Glomerular endothelial cell (primary cell): ENCODE measurements at places on chromosomes 2 and 18. TPM values are rescaled to one million over a fixed set of nuclear protein-coding genes. Genes with fewer than 3 reads are reported as not detected.

DNA sequence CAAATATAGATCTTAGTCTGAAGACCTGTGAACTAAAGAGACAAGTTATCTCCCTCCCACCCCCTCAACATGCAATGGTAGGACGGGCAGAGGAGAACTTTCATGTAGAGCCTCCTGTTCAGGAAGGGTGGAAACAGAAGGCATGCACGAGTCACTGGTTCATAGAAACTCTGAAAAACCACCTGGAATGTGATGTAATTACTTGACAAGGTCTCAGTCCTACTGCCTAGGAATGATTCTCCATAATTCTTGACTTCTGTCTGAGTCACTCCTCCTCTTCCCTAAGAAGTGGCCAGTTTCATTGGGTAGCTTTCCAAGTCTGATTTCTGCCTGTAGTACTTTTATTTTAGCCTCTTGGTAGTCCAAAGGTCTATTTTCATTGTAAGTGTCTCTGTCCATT, 277.3 kb downstream of the PTPRM start:
- no peak for DNase-seq

DNA sequence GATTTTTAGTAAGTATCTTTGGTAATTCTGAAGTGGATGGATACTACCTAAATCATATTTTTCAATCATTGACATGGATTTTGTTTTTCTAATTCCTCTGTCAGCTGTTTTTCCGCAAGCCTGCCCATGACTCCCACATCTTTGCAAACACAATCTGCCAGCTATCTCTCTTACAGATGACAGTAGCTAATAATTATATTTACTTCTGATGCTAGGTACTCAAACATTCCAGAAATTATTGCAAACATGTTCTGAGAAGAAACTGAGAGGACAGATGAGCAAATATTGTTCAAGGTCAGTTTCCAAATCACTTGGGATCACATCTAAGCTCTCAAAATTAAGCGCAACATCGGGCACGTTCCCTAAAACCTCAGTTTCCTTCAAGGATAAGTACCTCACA, 270.0 kb upstream of the CDH19 start:
- no peak for DNase-seq

DNA sequence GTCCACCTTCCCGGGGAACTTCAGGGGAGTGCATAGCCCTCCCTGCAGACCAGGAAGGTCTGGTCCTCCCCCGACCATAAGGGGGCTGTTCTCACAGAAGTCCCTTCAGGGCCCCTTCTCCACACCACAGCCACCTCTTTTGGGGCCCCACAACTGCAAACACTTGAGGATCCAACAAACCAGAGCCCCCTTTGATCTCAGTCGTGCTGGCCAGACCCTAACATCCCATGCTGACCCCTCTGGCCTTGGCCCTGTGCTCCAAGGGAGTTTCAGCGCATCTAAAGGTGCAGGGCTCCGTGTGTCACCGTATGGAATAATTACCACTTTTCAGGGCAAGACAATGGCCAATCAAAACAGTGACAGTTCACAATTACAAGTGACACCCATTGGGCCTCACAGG, 57.7 kb downstream of the ADNP2 start:
- no peak for DNase-seq

- no peak for DNase-seq
Measured at GRCh38 chr2:165645930-165646831, 147.9 kb downstream of the GALNT3 start.

DNA sequence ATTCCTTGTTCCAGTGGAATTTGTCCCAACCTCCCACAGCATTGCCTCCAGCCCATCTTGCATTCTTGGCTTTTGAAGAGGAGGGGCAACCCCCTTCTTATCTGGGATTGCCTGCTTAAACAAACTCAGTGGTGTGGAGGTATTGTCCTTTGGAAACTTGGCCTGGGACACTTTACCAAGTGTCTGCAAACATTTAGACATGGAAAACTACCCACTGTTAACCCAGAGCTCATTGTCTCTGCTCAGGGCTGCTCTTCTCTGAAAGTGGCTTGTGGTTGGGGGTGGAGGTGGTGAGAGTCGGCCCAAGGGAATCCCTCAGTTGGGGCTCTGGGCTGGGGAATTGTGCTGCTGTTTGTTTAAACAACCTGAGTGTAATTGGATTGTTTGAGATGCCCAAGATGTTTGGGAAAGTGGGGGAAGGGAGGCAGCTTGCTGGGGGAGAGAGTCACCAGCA, 178.3 kb upstream of the GATA6 start:
- no peak for DNase-seq

DNA sequence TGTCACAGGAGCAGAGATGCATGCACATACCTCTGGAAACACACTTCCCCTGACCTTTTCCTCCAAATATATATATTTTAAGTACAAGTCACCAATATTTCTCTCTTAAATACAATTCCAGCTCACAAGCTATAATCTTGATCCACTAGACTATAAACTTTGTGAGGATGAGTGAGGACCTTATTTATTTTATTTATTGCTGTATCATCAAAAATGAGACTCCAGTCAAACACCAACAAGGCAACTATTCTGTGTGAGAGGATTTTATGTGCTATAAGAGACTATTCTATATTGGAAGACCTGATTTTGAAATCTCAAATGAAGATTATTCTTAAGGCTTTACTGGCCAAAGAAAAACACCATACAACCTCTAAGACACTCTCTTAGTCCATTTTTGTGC, 1352.2 kb downstream of the SUCLG1 start:
- no peak for DNase-seq

GRCh38 chr18:76565238-76566173, 70.5 kb upstream of the ZNF516 start:
- peak; percentile 34 for DNase-seq

The EFR3B gene
- total RNA-seq, result 0.92 and 1.5 TPM in 2 replicates

The CFLAR gene
- total RNA-seq, result 183 and 240 TPM in 2 replicates

The C2orf81 gene
- 0.34 and 0.82 TPM in 2 replicates for total RNA-seq

The CDH7 gene
- under 0.01 and 0.19 TPM in 2 replicates for total RNA-seq

The C2orf92 gene
- 0.78 and 3.3 TPM in 2 replicates for total RNA-seq
